Foreskin melanocyte (primary cell): ENCODE measurements at places on chromosomes 11 and 22.

- DNase-seq, result no peak
Observed at GRCh38 chr22:17629641-17630040, 1.1 kb upstream of the ATP6V1E1 start.

DNA sequence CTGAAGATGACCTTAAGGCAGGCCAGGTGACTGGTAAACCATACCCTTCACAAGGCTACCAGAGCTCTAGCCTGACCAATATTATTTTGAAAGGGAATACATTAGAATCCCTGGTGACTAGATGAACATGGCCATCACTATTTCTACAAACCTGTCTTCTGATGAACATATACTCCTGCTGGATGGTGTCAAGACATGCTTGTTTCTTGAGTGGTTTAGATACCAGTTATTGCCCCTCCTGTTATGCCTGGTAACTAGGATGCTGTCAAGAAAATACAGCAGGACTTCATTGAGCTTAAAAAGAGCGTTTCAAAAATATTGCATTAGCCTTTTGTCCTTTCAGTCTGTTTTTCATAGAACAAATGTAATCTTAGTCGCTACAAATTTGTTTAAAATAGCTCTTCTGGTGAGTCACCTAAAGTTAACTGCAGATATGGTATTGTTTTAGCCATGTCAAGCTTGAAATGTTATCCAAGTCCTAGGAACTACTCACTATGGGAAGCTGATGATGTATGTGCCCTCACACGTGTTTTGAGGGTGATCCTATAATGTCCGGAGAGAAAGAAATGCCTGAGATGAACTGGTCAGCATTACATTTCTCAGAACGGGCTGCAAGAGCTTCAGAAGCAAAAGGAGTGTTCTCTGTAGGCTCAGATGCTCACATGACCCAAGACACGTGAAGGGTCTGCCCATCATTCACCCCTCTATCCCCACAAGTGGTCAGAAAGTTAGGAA lies 20.6 kb downstream of the ADM start:
- DNase-seq, result peak; percentile 28

GRCh38 chr11:77059806-77060205 lies 7.0 kb upstream of the CAPN5 start:
- DNase-seq, result no peak

- DNase-seq, result no peak
Observed at GRCh38 chr11:94150056-94150455, 21.4 kb downstream of the PANX1 start.

DNA sequence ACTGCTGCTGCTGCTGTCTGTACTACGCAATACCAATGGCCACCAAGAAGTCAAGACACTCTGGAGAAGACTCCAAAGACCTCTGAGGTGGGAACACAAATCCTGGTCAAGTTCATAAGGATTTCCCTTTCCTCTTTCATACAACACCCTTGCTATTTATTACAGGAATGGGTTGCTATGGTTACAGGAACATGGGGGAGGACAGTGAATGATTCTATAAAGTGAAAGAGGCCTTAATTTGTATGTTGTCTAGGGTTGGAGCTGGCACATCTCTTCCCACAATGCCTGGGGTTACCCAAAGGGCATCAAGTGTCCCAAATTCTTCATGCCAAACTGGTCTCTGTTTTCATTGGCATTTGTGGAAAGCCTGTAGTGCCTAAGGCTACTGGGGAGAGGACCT lies 11.4 kb upstream of the SEC14L3 start:
- DNase-seq, result peak; percentile 26

DNA sequence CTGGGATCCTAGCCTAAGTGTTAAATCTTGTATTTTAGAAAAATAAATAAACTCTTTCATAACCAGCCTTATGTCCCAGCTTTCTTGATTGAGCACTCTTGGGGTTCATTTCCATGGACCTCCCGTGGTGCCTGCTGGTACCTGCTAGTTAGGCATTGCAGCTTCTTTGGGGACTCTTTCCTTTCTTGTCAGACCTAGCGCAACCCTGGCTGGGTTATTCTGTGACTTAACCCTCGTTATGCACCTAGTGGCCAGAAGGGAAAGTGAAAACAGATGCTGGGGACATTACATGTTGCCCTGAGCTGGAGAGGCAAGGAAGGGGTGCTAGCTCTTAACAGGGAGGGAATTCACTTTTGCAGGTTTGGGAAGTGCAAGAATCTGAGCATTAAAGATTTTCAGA lies 46.8 kb downstream of the APIP start:
- no peak for DNase-seq

DNA sequence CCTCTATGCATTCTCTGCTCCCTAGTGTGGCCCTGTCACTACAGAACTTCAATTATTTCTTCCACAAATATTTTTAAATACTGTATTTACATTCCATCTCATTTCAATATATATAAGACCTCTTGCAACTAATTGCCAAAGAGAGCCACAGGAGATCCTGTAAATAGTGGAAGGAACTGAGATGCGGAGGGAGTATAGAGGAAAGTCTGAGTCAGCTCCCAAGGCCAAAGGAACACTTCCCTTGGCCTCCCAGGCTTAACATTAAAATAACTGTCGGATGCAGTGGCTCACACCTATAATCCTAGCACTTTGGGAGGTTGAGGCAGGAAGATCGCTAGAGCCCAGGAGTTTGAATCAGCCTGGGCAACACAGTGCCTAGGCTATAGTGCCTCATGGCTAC lies 31.2 kb downstream of the RBFOX2 start:
- DNase-seq, result no peak

GRCh38 chr11:69445131-69445470 lies 36.4 kb upstream of the LINC01488 start:
- no peak for DNase-seq

- no peak for DNase-seq
Observed at GRCh38 chr11:95231881-95232605, 1.0 kb upstream of the SESN3 start.

GRCh38 chr22:45423524-45423923 lies 10.0 kb downstream of the RIBC2 start:
- DNase-seq, result peak; percentile 15

GRCh38 chr11:44620328-44620725 lies 54.9 kb downstream of the CD82 start:
- no peak for DNase-seq

DNA sequence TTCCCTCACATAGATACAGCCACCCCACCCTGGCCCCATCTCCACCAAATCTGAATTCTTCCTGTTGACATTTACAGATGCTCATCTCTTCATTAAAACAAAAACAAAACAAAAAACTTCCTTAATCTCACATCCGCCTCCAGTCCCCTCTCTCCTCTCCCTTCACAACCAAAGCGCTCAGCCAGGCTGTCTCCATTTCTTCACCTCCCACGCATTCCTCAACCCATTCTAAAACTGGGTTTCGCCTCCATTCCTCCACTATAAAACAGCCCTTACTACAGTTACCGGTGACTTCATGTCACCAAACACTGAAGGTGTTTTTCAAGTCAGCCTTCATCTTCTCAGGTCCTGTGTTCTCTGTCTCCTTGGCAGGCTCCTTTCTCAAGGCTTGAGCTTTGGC lies 9.6 kb downstream of the BACE1-AS start:
- DNase-seq, result no peak

- DNase-seq, result no peak
Observed at GRCh38 chr22:29336751-29337490, 21.4 kb upstream of the RASL10A start.

GRCh38 chr11:26219183-26220117 lies 112.5 kb upstream of the ANO3 start:
- no peak for DNase-seq

GRCh38 chr22:37163575-37164504 lies 14.1 kb upstream of the IL2RB start:
- DNase-seq, result no peak

- DNase-seq, result no peak
Observed at GRCh38 chr22:44650806-44651205, 51.2 kb upstream of the PRR5 start.

- no peak for DNase-seq
Observed at GRCh38 chr22:47063606-47064005, 301.2 kb downstream of the TBC1D22A start.

- DNase-seq, result no peak
Observed at GRCh38 chr11:11039208-11039965, 181.5 kb upstream of the ZBED5 start.

GRCh38 chr11:57646799-57647303 lies 2.9 kb downstream of the YPEL4 start:
- no peak for DNase-seq

DNA sequence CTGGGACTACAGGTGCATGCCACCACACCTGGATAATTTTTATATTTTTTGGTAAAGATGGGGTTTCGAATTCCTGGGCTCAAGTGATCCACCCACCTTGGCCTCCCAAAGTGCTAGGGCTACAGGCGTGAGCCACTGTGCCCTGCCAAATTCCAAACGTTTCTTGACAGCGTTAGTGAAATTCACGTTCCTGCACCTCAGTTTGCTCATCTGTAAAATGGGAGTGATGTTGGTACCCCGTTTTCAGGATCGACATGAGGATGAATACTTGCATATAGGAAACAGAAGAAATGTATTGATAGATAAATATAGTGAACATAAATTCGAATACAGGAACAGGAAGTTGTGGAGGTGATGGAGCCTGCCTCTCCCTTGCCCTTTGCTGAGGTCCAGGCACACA lies 10.2 kb upstream of the LTO1 start:
- DNase-seq, result no peak

- DNase-seq, result no peak
Observed at GRCh38 chr22:42399315-42400271, 32.6 kb downstream of the NFAM1 start.

GRCh38 chr22:30008401-30008800 lies 71.9 kb upstream of the HORMAD2 start:
- no peak for DNase-seq

DNA sequence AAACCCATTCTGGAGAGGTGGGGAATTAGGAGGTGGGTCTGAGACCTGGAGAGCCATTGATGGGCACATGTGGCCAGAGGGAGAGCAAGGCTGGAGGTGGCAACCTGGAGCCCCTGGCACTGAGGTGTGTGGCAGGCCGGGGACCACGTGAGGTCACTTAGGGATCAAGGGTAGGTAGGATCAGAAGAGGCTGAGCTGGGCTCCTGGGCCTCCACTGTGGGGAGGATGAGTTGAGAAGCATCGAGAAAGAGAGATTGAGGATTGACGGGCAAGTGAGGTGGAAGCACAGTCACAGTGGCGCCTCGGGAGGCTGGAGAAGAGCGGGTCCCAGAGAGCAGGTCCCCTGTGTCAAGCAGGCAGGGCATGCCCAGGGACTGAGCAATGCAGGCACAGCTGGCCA lies 4.1 kb downstream of the GNAZ start:
- no peak for DNase-seq

GRCh38 chr22:46727813-46728364 lies 10.2 kb downstream of the CERK start:
- no peak for DNase-seq

GRCh38 chr11:94658386-94658785 lies 91.2 kb downstream of the PIWIL4 start:
- DNase-seq, result no peak

- DNase-seq, result no peak
Observed at GRCh38 chr22:50599816-50600455, 657 bp upstream of the MAPK8IP2 start.
